Muscle of leg (tissue), 16 donors: ENCODE measurements at places on chromosomes 5 and 9. TPM values are rescaled to one million over a fixed set of nuclear protein-coding genes. Genes with fewer than 3 reads are reported as not detected.

The HRCT1 gene
- total RNA-seq = 1.2 TPM

The GLDC gene
- 0.27 TPM for total RNA-seq

The MRPS27 gene
- total RNA-seq = 45.7 TPM

- DNase-seq = no peak
These were observed 2.9 kb upstream of the OR13C2 start for GRCh38 chr9:104608336-104608735.
